Prostate gland (tissue), 2 donors: ENCODE measurements at places on chromosomes 7 and 10. TPM values are rescaled to one million over a fixed set of nuclear protein-coding genes. Genes with fewer than 3 reads are reported as not detected.

The MTPN gene
- total RNA-seq, result 137 TPM

The CYP17A1 gene
- not detected for total RNA-seq

The H2BK1 gene
- not detected for total RNA-seq

The OR6B1 gene
- not detected for total RNA-seq

The NPSR1 gene
- total RNA-seq, result not detected

The CISD1 gene
- 10.3 TPM for total RNA-seq

The SCART1 gene
- 2.2 TPM for total RNA-seq

The EN2 gene
- total RNA-seq, result not detected

The MGMT gene
- total RNA-seq, result 50.4 TPM

The LIPA gene
- total RNA-seq, result 25.6 TPM

The SH2D4B gene
- 0.40 TPM for total RNA-seq

The SEC23IP gene
- total RNA-seq, result 75.2 TPM

The GDI2 gene
- total RNA-seq, result 186 TPM

The FGFR2 gene
- 49.7 TPM for total RNA-seq

The ATP6V0A4 gene
- 1.2 TPM for total RNA-seq

The HOXA11 gene
- 8.5 TPM for total RNA-seq

The SLC35B4 gene
- total RNA-seq, result 20.6 TPM
